CD4-positive, alpha-beta memory T cell (primary cell): ENCODE measurements at places on chromosomes 4 and X.

DNA sequence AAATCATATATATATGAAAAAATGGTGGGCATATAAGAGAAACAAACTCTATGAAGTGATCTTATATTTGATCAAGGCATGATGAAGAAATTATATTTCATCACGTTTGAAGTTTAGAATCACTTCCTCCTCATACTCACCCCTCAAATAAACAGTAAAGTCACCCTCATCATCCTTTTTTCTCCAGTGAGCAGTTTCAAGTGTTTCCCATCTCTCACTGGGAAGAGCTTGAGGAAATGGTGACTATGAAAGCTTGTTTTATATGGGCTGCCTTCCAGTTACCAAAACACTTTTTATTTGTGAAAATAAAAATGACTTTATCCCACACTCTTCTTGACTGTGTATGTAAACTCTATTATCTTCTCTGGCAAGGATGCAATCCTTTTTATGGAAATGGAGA lies 16.8 kb downstream of the PDLIM3 start:
- no peak for DNase-seq

GRCh38 chr4:184347251-184348239 lies 126.8 kb downstream of the IRF2 start:
- no peak for DNase-seq

- no peak for DNase-seq
These were observed 999 bp upstream of the KLHL15 start for GRCh38 chrX:24027985-24028384.

DNA sequence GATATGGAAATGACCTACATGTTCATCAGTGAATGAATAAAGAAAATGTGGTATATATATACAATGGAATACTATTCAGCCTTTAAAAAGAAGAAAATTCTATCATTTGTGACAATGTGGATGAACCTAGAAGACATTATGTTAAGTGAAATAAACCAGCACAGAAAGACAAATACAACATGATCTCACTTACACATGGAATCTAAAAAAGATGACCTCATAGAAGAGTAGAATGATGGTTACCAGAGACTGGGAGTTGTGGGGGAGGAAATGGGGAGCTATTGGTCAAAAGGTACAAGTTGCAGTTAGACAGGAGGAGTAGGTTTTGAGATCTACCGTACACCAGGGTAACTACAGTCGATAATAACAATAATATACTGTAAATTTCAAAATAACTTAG lies 51.5 kb downstream of the WNK3 start:
- DNase-seq, result no peak

- no peak for DNase-seq
These were observed 287.7 kb upstream of the PCDH18 start for GRCh38 chr4:137819964-137820383.

DNA sequence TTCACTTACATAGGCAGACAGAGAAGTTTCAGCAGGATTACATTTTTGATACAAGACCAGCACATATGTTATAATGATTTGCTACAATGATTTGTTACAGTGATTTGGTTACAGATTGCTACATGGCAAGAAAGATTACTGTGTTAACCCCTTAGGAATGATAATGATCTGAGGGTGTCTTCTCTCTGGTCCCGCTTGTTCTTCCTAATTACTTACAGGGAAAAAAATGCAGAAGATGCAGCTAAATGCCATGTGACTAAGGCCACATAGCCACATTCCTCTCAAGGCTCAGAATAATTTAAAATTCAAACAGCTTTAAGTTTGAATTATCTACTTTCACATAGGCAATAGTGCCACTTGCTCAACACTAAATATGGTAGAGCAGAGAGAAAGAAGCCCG lies 9.7 kb upstream of the LAP3 start:
- DNase-seq, result no peak

- DNase-seq, result no peak
These were observed 34.1 kb upstream of the SPON2 start for GRCh38 chr4:1206299-1207156.

GRCh38 chrX:110985470-110985869 lies 110.5 kb upstream of the PAK3 start:
- no peak for DNase-seq

GRCh38 chr4:48225368-48226141 lies 44.1 kb downstream of the TEC start:
- DNase-seq, result no peak

- no peak for DNase-seq
These were observed 2.9 kb upstream of the FAT1 start for GRCh38 chr4:186726426-186727168.

GRCh38 chrX:147739196-147739595 lies 172.5 kb upstream of the FMR1 start:
- DNase-seq, result no peak

DNA sequence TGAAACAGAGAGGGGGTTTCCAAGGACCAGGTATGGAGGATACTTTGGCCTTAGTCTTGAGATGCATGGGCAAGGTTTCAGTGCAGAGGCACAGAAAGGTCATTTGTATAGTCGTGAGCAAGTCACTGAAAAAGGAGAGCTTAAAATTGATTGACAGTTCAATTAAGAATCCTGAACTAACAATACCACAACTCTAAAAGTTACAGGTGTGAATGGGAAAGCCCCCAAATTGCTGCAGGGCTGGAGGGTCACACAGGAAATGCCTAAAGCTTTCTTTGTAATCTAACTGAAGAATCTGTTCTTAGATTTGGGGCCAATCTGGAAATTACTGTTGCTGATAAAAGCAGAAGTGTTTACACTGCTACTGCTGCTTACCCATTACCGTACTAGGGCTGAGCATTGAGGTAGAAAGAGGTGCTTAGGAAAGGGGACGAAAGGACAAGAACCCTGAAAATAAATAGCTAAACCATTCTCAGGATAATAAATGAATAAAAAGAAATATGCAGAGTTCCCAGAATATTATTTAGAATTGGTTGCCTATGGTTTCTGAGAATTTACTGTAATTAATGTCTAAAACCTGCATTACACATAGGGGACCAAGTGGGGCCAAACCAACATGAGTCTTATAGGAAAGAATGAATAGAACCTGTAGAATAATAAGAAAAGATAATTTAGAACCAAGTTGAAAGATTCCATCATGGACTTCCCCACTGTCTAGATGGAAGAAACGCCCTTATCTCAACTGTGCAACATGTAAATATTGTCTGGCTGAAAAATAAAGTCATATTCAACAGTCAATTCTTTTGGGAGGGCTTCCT lies 91.9 kb upstream of the PPP1R2C start:
- no peak for DNase-seq

GRCh38 chr4:148354186-148354585 lies 88.0 kb downstream of the NR3C2 start:
- no peak for DNase-seq

GRCh38 chrX:57573754-57574153 lies 18.1 kb upstream of the ZXDB start:
- no peak for DNase-seq
